ENCODE measurements at places on chromosomes 4 and X.

DNA sequence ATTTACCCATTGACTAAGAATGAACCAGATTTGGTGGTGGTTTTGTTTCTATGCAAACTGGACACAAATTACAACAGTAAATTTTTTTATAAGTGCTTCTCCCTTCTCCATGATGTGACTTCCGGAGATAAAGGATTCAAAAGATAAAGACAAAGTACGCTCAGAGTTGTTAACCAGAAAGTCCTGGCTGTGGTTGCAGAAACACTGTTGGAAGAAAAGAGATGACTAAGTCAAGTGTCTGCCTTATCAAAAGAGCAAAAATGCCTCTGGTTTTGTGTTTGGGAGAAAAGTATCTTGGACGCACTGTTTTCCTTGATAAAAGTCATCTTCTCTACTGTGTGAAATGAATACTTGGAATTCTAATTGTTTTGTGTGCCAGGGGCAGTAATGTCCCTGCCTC is 213.4 kb downstream of the GC start:
- DNase-seq: no peak

GRCh38 chr4:61068745-61069144 is 131.4 kb upstream of the ADGRL3 start:
- no peak for DNase-seq

DNA sequence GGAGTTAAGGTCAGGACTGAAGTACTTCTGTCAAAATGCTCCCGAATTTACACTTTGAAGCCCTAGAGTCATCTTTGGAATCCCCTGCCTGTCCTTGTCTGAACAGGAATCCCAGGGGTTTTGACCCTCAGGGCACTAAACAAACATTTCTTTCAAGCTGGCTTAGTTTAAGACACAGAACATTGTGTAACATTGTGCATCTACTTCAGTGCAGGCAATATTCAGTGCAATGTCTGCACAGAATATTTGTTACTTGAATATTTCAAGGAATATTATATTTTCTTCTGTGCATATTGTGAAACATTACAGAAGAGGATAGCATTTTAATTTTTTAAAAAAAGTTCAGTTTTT is 763.4 kb downstream of the PCDH18 start:
- no peak for DNase-seq

- DNase-seq: no peak
These were observed 48.3 kb downstream of the CLCN5 start for GRCh38 chrX:49970674-49971073.

- no peak for DNase-seq
These were observed 688.6 kb downstream of the SH3BGRL start for GRCh38 chrX:81890521-81890920.

DNA sequence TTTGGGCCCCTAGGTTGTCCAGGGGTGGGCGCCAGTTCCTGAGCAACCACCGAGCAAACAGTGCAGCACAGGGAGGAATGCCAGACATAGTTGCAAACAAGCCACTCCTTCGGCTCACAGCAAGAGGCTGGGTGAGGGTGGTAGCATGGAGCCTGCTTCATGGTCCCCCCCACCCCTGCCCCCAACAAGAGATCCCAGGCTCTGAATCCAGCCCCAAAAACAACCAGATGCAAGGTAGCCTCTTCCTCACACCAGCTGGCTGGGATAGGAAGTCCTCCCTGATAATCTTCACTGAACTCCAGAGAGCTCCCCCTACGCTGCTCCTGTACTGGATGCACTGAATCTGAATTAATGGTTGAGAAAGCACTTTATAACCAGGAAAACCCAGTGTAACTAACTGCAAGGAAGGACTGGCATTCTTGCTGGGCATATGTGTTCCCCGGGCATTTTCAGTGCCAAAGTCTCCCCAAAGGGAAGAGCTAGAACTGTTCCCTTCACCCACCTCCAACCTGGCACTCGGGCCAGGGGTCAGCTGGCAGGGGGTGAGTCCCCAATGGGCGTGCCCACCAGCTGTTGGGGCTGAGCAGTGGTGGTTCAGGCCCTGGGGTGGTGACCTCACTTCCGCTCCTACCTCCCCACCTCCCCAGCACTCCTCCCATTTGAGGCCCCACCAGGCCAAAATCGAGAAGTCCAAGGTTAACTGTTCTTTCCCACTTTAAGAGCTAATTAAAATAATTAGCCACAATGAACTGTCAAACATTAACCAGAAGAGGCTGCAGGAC is 1.5 kb downstream of the ELF4 start:
- DNase-seq: no peak

- DNase-seq: no peak
These were observed 30.7 kb downstream of the HS3ST1 start for GRCh38 chr4:11397819-11398610.
